ENCODE measurements at places on chromosomes 3 and 15. TPM values are rescaled to one million over a fixed set of nuclear protein-coding genes. Genes with fewer than 3 reads are reported as not detected.

DNA sequence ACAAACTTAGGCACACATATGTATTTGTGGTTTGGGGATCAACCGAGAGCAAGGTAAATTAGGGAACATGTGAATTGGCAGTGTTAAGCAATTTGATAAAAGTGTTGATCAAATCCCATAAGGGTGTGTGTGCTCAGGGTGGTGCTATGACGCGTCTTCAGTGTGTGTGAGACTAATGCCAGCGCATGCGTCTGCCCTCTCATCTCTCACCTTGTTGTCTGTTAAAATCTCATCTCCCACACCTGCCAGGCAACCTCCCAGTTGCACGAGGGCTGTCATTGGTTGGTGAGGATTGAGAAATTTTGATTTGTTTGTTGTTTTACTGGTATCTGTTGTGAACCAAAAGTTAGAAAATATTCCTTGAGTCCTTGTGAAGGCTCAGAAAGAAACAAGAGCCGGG lies 137.2 kb upstream of the ICE2 start:
- DNase-seq, result no peak

DNA sequence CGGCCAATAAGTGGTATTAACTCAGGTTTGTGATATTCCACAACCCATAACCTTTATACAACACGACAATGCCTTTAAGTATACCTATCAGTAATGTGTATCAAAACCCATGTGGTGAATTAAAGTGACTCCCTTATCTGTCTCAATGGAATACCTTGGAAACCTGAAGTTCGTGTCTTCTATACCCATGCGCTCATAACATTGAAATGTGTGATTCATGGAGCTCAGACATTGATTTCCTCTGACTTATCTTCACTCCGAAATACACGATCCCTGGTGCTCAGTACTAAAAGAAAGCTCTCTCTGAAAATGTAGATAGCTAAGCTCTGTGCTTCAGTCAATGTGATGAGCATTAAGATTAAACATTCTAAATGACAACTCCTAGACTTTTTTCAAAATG lies 140.3 kb downstream of the TBC1D5 start:
- no peak for DNase-seq

- DNase-seq, result no peak
These were observed 332.7 kb upstream of the SLCO3A1 start for GRCh38 chr15:91520850-91521249.

GRCh38 chr3:126424751-126425150 lies 30.0 kb downstream of the CFAP100 start:
- DNase-seq, result no peak

- DNase-seq, result no peak
These were observed 93.4 kb downstream of the IGSF11 start for GRCh38 chr3:118941236-118941635.

DNA sequence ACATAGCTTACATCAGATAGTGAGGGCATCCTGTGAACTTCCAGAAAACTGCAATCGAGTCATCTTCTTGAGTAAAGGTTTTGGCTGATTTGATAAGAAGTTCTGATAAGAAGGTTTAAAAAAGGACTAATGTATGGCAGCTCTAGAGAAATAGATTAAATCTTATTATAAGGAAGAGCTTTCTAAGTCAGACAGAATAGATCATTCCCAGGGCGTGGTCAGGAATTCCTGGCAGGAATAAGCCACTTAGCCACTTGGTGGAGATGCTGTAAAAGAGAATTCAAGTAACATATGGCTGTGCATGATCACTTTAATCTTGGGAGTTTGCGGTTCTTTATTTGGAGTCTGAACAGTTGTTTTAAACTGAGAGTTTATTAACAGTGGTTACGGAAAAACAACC lies 17.4 kb downstream of the PGBD4 start:
- no peak for DNase-seq

GRCh38 chr15:100500226-100500990 lies 28.3 kb downstream of the CERS3 start:
- no peak for DNase-seq

DNA sequence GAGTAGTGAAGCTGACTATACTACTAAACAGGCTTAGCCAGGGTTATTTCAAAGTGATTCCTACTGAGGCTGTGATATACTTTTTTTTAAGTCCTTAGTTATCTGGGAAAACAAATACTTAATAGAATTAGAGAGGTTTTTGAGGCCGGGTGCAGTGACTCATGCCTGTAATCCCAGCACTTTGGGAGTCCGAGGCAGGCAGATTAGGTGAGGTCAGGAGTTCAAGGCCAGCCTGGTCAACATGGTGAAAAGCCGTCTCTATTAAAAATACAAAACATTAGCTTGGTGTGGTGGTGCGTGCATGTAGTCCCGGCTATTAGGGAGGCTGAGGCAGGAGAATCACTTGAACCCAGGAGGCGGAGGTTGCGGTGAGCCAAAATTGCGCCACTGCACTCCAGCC lies 34.2 kb downstream of the PRTG start:
- no peak for DNase-seq

GRCh38 chr15:93025625-93025982 lies 63.4 kb downstream of the RGMA start:
- no peak for DNase-seq

The GADL1 gene
- 2.7 TPM for polyA plus RNA-seq

The CFAP44 gene
- 22.8 TPM for polyA plus RNA-seq

The GBE1 gene
- 33.2 TPM for polyA plus RNA-seq
